ENCODE measurements at places on chromosomes 1 and 21.

DNA sequence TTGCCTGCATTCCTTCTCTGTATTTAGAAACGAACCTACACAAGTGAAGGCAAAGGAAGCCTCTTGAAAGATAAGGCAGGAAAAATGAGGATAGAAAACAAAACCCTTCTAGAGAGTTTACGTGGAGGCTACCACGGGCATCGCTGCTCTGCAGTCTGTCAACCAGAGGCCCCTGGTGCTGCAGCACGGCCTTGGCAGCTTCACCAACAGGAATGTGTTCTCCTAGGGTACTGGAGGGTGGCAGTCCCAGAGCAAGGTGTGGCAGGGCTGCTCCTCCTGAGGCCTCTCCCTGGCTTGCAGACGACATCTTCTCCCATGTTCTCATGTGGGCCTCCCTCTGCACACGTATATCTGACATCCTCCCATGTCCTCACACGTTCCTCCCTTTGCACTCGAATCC is 57.6 kb upstream of the SAMD11 start:
- no peak for DNase-seq

GRCh38 chr1:232404981-232405731 is 224.8 kb downstream of the SIPA1L2 start:
- DNase-seq, result no peak

DNA sequence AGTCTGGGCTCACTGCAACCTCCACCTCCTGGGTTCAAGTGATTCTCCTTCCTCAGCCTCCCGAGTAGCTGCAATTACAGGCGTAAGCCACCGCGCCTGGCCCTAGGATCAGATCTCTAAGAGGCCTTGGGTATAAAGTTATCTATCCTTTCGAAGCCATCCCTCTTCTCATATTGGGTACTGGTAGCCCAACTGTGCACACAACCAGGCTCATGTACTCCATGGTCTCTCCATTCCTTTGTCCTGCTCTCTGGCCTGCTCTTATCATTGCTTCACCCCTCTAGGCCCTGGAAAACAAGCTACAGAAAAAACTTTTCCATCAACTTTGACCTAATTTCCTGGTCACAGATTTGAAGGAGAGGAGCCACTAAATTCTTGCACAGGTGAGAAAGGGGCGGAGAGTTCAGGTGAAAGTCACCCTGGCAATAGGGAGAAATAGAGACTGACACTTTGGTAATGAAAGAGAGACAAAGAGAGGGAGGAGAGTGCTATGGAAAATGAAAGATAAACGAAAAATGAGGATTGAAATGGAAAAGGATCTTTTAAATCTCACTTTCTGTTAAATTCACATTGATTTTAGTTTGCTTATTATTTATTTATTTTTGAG is 6.0 kb downstream of the TXNIP start:
- DNase-seq, result peak; percentile 50

DNA sequence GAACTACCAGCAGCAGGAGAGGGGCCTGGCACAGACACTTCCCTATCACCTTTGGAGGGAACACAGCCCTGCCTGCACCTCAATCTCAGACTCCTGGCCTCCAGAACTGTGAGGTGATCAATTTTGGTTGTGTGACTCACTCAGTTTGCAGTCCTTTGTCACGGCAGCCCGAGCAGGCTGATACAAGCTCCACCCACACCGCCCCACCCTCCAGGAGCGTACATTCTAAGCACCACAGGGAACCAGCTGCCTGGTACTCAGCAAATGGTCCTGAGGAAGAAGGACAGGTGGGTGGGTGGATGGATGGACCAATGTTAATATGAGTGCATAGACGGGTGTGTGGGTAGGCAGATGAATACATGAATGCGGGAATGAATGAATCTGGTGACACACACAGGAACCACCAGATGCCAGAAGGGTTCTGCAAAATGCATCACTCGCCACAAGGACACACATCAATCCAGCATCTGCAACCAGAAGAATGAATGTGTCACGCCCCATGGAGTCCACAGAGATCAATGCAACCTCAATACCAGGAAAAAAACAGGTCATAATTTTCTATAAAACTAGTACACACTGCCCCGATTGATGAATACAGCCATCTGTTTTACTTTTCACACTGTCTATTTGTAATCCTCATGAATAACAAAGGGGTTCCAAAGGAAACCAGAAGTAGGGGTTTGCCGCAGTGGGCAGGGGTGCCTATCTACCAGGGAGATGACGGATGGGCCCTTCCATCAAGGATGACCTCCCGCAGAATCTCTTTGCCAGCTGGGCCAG is 284.5 kb downstream of the NPHP4 start:
- peak; percentile 36 for DNase-seq

- no peak for DNase-seq
Measured at GRCh38 chr1:244836584-244836983, 1.1 kb downstream of the COX20 start.

GRCh38 chr1:159752135-159752580 is 28.6 kb upstream of the DUSP23 start:
- peak; percentile 100 for DNase-seq

- DNase-seq, result no peak
Measured at GRCh38 chr1:147608596-147608995, 61.7 kb downstream of the ACP6 start.

DNA sequence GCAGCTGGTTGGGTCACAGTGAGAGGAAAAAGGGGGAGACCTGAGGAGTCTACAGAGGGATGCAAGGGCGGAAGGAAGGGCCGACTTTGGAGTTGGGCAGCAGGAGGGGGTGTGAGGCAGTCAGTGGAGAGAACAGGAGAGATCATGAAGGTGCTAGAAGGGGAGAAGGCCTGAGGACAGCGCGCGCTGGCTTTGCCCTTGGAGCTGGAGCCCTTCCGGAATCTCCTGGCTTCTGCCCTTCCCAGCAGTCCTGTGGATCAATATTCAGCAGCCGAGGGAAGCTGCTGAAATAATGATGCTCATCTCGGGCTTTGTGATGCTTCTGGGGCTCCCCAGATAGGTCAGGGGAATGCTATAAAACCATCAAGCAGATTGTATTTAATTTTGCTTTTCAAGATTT is 26.7 kb downstream of the SLC37A1 start:
- DNase-seq, result no peak

DNA sequence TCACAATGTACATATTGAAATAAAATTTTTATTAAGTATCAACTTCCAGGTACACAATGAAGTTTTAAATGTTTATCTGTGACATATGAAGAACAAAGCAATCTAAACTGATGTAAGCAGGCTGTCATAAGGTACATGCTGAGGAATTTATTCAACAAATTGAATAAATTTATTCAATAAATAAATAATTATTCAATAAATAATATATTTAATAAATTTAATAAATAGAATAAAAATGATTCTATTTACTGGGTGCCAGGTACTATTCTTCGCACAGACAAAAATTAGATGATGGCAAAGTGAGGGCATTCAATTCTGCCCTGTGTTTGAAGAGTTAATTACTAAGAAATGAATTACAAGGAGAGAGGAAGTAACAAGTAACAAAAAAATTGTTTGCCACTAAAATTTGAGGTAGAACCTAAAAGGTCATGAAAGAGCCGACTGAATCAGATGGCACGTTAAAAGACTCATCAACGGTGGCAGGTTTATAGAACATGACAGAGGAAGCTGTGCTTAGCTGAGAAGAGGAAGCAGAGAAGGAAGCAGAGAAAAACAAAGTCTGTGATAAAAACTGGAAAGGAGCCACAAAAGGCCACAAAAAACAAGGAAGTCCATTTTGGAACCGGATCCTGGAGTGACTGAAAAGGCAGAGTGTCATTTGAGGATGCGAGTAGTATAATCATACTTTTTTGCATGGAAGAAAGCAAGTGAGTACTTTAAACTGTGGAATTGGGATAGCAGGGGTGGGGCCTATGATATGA is 2.2 kb upstream of the USP24 start:
- no peak for DNase-seq

DNA sequence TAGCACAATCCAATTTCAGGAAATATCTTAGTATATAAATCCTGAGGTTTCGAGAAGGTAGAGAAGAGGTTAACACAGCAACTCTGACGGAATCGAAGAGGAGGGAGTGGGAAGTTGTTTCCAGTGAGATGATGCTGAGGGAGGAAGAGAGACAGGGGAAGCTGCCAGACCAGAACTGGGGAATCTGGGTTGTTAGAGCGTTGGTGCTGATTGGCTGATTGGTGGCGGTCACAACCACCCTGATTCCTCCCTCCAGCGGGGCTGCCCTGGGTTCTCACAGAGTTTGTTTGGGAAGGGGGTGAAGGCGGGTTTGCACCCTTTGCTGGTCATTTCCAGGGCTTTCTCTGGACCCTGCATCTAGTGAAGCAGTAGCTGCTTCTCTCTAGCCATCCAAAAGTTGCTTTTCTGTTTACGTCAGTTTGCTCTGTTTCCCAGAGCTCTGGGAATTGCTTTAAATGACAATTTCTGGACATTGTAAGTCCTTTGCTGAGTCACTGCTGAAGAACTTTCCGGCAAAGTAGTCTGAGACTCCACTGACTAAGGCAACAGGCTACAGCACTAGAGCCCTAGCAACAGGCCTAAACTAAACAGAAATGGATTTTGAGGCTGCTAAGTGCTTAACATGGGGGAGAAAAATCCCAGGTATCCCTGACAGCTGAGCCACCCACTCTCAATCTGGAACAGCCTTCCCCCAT is 90.1 kb downstream of the TENT5C start:
- DNase-seq, result peak; percentile 20

GRCh38 chr1:171126504-171126903 is 35.8 kb downstream of the FMO3 start:
- DNase-seq, result no peak

GRCh38 chr21:46604329-46604974 is 430 bp downstream of the S100B start:
- no peak for DNase-seq

GRCh38 chr1:234885601-234886000 is 243.0 kb downstream of the TOMM20 start:
- no peak for DNase-seq

GRCh38 chr1:49166031-49166430 is 389.3 kb upstream of the BEND5 start:
- DNase-seq, result no peak

Data from MCF 10A (cell line).